ENCODE measurements at places on chromosomes 3 and 15.

- DNase-seq: no peak
These were observed 61.3 kb upstream of the GATM start for GRCh38 chr15:45439521-45440260.

DNA sequence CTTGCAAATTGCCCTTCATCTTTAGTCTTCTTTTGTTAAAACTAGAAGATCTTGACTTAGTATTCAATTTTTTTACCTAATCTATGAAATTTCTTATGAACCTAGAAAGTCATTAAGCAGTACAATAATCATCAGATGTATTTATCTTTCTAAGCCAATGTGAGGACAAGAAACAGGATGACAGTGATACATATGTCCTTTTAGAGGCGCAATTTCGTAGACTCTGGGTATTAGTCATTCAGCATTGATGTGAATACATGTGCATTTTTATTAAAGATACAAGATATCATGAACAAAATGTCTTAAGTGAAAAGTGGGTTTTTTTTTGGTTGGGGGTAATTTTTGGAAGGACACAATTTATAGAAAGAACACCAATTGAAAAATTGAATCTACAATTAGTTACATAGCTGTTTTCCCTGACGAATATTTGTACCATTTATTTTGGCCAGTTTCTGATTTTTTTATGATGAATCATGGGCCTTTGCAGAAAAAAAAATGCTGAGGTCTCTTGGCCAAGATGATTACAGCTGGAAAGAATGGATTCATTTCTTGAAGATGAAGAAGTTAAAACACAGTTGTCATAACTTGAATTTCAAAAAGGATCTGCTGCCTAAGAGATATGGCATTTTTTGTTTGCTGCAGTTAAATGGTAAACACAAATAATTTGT, 48.9 kb upstream of the AGTR1 start:
- DNase-seq: no peak

- no peak for DNase-seq
These were observed 2.1 kb downstream of the RNF168 start for GRCh38 chr3:196501316-196502044.

DNA sequence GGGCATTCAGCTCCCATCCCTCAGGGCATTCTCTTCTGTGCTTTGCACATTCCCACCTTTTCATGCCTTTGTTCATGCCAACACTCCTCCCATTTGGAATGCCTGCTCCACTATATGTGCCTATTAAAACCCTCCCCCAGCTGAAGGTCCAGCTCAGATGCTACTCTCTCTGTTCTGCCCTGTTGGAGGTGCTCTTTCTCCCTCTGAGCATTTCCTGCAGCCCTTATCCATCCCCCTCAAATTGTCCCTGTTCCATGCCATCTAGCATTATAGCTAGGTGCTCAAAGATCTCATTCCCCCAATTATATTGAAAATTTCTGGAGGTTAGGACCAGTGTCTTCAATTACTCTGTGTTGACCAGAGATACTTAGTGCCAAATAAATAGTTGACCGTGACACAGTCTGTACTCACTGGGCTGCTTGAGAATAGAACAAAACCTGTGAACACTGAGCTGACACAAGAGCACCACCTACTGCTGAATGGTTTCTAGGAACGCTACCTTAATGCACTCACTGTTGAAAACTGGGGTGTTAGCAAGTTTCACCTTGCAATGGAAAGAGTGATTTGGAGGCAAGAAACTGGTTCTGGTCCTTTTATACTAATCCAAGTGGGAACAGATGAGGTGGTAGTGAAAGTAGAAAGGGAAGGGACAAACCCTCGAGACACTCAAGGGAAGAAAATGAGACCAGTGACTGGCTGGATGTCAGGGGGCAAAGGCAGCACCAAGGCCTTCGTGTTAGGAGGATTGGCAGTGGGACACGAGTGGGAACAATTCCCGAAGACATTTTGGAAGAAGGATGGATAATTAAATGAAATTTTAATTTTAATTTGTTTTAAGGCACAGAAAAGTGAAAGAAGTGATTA, 289.8 kb upstream of the ROPN1 start:
- peak; percentile 48 for DNase-seq

- DNase-seq: no peak
These were observed 1247.2 kb downstream of the ROBO2 start for GRCh38 chr3:78287085-78287484.

- no peak for DNase-seq
These were observed 38.9 kb downstream of the TMEM266 start for GRCh38 chr15:76098685-76099084.

DNA sequence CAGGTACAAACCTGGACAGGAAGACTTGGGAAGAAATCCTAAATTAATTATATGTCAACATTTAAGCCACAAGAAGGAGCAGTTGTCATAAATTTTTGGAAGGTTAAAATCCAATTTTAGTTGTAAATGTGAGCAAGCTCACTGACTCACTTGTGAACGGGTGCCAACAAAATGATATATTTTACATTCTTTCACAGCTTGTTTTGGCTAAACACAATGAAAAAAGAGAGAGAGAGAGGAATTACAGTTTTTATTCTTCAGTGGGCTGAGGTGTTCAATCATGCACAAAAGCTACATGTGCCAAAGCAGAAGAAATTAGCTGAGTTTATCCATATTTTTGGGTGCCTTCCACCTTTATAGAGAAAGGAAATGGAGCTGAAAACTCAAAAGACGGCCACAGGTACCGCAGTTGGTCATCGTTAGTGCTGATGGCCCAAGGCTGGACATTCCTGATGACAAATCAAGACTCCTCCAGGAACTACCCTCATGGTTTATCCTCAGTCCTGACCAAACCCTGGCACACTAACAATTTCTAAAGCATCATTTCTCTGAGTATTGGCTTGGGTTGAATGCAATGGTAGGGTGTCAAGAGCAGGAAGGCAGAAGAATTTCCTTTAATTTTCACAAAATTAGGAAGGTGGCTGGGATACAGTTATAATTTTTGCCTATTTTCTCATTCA, 37.6 kb upstream of the WNT5A start:
- no peak for DNase-seq

DNA sequence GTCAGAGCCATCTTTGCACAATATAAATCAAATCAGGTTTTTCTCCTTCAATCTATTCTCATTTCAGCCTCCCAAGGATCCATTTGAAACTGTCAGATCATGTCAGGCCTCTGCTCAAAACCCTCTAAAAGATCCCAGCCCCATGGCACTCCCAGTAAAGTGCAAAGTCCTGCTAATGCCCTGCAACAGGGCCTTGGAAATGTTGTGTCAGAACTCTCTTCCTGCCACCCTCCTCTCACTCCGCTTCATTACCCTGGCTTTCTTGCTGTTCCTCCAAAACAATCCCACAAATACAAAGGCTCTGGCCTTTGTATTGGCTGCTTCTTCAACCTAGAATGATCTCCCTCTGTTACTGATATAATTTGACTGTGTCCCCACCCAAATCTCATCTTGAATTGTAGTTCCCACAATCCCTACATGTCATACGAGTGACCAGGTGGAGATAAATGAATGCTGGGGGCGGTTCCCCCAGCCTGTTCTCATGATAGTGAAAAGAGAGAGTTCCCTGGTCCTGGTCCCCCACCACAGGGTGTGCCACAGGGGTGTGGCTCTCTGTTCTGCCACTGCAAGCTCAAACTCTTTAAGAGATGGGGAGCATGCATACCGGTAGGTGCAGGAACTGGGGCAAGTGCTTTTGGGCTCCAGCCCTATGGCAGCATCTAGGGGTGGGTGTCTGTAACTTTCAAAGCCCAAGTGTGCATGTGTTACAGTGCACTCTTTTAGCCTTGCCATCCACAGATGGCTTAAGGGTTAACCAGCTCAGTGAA, 22.9 kb upstream of the TRA2B start:
- no peak for DNase-seq

- no peak for DNase-seq
These were observed 150.6 kb downstream of the DUT start for GRCh38 chr15:48481802-48482201.

- DNase-seq: no peak
These were observed 11.4 kb downstream of the FAM174B start for GRCh38 chr15:92643849-92644815.

GRCh38 chr3:118425272-118425837, 609.3 kb downstream of the IGSF11 start:
- no peak for DNase-seq

GRCh38 chr3:140243575-140243974, 308.6 kb downstream of the CLSTN2 start:
- no peak for DNase-seq

GRCh38 chr15:82294061-82294690, 31.6 kb downstream of the SAXO2 start:
- no peak for DNase-seq

DNA sequence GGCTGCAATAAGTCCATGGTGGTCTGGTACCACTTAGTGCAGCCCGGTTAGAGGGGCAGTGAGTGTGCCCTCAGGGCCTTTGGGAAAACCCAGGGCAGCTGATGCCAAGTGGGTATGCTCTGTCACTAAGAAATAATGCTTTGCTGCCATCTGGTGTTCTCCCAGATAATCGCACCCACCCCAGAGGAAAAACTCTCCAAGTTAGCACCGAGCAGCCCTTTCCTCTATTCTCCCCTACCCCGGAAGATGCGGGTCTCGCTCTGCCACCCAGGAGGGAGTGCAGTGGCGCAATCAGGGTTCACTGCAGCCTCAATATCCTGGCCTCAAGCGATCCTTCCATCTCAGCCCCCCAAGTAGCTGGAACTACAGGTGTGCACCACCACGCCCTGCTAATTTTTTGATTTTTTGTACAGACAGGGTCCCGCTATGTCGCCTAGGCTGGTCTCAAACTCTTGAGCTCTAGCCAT, 21.3 kb upstream of the DAPK2 start:
- DNase-seq: peak; percentile 73

- DNase-seq: no peak
These were observed 156.7 kb downstream of the DIPK2A start for GRCh38 chr3:144128108-144128892.

DNA sequence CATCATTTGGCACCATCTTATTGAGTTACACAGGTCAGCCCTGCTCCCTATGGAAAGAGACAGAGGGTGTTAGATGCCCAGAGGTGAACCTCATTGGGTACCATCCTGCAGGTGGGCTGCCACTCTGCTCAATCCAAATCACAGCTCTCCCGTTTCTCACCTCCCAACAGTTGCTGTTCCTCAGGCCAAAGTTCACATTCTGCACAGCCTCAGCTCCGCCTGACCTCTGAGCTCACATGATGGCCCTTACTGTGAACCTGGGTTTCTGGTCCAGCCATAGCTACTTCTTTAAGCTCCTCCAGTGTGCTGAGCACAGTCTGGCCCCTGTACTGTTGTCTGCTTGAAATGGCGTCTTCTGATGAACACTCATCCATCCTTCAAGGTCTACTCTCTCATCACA, 47.8 kb downstream of the BTD start:
- no peak for DNase-seq

DNA sequence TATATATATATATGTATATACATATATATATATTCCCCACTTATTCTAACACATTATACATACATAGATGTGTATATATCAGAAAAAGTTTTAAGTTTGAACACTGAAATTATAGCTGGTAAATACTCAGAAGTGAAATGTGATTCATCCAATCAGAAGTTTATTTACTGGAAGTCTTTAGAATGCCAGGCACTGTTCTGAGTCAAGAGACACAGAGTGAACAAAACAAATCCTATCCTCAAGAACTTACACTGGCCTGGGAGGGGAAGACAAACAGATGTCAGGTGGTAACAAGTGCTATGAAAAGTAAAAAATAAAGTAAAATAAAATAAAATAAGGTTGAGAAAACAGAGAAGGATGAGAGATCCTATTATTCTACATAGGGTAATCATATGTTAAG, 13.4 kb downstream of the DHX36 start:
- no peak for DNase-seq

DNA sequence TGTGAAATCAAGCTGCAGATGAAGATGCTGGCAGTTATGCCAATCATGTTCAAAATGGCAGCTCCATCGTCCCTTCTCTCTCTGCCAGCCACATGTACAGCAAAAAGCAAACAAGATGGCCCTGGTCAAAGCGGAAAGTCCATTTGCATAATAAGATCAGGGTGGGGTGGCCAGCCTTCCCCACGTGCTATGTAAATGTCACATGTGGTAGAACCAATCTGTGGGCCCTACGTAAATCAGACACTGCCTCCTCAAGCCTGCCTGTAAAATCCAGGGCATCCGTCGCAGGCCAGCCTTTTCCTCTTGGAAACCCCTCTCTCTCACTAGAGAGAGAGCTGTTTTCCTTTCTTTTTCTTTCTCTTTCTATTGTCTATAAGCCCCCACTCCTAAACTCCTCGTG, 243.5 kb upstream of the KBTBD8 start:
- DNase-seq: no peak

DNA sequence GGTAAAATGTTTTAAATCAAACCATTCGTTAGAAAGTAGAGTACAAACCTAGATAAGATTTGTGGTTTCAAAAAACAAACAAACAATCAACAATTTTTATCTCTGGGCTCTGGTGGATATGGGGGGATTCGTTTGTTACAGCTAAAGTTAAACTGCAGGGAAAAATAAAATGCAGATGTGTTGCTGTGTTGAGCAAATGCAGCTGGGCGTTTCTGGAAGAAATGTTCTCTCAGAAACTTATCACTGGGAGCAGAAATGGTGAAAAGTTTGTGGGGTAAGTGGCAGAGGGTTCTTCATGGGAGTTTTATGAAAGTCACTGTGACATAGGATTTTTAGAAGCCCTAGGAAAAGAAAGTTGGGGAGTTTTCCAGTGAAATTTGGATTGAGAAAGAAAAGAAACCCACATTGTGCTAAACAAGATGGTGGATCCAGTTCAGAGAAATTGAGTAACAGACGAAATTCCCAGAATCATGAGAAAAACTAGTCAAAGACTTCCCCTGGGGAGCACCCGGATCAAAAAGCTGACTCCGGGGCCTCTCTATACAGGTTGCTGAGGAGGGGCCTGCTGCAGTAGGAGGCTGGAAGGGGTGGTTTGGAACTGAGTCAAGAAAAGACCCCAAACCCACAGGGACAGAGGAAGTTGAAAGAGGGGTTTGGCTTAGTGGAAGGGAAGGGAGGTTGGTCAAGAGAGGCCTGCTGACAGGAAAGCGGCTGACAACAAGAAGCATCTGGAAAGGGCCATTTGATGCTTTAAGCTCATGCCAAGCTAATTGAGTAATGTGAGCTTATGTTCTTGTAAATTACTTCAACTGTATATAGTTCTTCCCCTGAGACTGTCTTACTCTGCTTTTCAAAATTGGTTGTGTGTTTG, 108.7 kb downstream of the RARB start:
- no peak for DNase-seq

DNA sequence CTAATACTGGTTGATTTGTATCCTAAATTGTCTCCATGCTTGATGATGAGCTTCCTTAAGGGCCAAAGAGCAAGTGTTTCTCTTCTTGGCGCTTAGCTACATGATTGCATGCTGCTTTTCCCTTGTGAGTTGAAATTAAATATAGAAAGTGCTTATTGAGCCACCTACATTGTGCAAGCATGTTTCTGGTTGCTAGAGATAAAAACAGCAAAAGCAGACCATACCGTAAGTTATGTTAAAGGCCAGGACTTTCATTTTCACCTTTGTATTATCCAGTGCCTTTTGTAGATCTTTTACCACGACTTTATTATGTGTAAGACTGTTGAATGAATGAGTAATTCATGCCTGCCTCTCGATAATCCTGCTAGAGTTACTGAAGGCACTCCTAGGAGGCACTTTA, 41.9 kb upstream of the CCNB2 start:
- no peak for DNase-seq
